ENCODE measurements at places on chromosomes 2 and 18. TPM values are rescaled to one million over a fixed set of nuclear protein-coding genes. Genes with fewer than 3 reads are reported as not detected.

The GPC1 gene
- total RNA-seq: 94.2 TPM

The SLC19A3 gene
- total RNA-seq: 3.7 TPM

The FKBP1B gene
- total RNA-seq: 7.3 TPM

The ST3GAL5 gene
- total RNA-seq: 11.9 TPM

The TCF23 gene
- total RNA-seq: not detected

The LINC00305 gene
- not detected for total RNA-seq

The SALL3 gene
- not detected for total RNA-seq

The CYTIP gene
- total RNA-seq: 4.5 TPM

The OSR1 gene
- total RNA-seq: 90.7 TPM

The EHD3 gene
- 35.8 TPM for total RNA-seq

The CRYBA2 gene
- not detected for total RNA-seq

The SAG gene
- total RNA-seq: not detected

The C1QL2 gene
- not detected for total RNA-seq

Measured in thoracic aorta (tissue), 2 donors.